ENCODE measurements at places on chromosomes 3 and 15.

- DNase-seq: no peak
Measured at GRCh38 chr15:35560870-35561269, 14.9 kb upstream of the DPH6 start.

GRCh38 chr15:67955252-67955651, 98.9 kb upstream of the PIAS1 start:
- DNase-seq: no peak

GRCh38 chr15:53759411-53759931, at the start of gene WDR72:
WDR72 (minus strand) TSS chr15:53759663; CDS start chr15:53733149, 26,514 bp downstream.
- DNase-seq: peak; percentile 78

GRCh38 chr3:54259636-54260035, 137.3 kb downstream of the CACNA2D3 start:
- DNase-seq: no peak

DNA sequence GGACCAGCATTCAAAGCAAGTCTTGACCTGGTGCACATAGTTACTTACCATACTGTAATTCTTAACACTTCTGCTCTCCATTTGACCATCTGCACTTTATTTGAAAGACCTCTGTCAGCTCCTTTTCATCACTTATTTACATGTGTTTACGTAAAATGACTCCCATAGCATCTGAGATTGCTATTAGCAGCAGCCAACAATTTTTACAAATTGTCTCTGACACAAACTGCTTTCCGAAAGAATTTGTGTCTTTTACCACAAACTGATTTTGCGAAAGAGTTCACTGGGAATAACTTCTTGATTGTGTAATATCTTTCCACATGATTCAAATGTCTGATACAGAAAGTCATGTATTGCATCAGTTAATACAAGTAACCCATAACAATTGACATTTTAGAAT, 144.1 kb upstream of the PEX5L start:
- DNase-seq: no peak

- DNase-seq: no peak
Measured at GRCh38 chr15:53834214-53834613, 74.8 kb upstream of the WDR72 start.

GRCh38 chr3:112038863-112039262, 4.3 kb downstream of the TMPRSS7 start:
- no peak for DNase-seq

DNA sequence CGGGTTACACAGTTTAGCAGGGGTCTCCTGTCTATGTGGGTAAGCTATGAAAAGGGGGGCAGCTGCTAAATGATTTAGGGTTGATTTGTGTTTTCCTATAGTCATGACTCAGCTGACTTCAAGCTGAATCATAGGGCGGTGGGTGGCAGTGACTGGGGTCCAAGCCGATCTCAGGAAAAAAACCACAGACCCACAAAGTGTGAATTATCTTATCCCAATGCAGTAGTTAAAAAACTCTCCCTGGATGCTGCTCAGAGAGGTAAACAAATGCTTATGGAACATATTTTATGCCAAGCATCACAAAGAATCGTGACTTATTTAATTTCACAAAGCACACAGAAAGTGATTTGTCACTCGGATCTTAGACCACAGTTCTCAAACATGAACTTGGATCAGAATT, 18.4 kb upstream of the TOPAZ1 start:
- DNase-seq: no peak
